ENCODE measurements at places on chromosomes 12 and 14.

GRCh38 chr14:91330856-91331255 lies 86.4 kb upstream of the GPR68 start:
- no peak for DNase-seq

DNA sequence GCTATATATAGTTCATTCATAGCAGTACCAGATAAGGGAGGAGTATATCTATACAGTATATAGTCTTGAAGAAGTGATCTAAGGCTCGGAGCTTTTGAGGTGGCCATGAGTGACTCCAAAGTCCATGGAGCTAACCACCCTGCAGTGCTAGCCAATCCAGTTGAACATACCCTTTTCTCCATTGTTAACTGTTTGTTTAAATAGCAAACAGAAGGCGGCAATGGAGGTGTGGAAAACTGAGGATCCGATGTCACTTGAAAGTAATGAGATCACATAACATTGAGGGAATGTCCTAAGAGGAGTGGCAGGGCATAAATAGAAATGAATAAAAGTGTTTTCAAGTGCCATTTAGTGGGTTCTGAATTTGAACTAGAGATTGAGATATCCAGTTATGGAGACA lies 12.4 kb upstream of the SNAPC1 start:
- no peak for DNase-seq

- no peak for DNase-seq
Measured at GRCh38 chr14:64496764-64497163, 6.9 kb downstream of the ZBTB25 start.

DNA sequence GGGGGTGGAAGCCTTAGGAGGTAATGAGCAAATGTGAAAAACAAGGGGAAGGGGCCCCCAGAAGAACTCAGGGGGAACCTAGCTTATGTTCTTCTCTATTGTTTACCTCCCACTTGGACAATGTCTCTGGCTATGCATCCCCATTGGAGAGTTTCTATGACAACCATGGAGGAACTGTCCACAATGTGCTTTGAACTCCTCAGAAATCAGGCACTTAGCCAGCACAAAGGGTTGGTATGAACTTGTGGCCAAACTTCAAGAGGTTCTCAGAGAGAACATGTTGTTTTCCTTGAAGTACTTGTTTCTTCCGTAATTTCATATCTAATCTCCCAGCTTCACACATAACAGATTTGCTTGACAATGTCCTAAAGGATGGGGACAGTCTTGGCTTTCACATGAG lies 202.8 kb upstream of the PELI2 start:
- no peak for DNase-seq

DNA sequence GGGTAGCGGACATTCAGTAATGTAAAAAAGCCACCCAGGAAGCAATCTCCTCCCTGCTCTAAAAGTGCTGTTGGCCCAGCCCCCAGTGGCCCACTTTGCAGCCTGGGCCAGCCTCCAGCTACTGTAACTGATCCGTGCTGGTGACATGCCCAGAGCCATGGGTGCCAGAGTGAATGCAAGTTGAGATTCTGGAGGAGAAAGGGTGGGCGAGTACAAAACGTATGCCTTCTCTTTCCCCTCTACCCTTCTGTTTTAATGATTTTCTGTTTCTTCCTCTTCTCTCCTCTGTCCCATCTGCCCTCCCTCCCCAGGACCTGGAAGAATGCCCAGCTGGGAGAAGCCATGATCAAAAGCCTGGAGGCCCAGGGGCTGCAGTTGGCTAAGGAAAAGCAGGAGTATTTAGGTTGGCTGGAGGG lies 16.9 kb downstream of the PLEKHD1 start:
- DNase-seq: no peak

DNA sequence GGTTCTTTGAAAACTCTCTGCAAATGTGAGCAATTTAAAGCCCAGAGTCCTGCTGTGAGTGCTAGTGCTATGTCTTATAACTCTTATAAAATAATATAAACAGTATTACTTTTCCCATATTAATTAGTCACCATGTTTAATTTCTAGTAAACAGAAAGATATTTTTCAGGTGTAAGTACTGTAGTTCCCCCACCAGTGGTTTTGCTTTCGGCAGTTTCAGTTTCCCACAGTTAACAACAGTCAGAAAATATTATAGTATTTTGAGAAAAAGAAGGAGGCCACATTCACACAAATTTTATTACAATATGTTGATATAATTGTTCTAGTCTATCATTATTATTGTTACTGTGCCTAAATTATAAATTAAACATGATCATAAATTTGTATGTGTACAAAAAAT lies 800.5 kb downstream of the LRFN5 start:
- no peak for DNase-seq

DNA sequence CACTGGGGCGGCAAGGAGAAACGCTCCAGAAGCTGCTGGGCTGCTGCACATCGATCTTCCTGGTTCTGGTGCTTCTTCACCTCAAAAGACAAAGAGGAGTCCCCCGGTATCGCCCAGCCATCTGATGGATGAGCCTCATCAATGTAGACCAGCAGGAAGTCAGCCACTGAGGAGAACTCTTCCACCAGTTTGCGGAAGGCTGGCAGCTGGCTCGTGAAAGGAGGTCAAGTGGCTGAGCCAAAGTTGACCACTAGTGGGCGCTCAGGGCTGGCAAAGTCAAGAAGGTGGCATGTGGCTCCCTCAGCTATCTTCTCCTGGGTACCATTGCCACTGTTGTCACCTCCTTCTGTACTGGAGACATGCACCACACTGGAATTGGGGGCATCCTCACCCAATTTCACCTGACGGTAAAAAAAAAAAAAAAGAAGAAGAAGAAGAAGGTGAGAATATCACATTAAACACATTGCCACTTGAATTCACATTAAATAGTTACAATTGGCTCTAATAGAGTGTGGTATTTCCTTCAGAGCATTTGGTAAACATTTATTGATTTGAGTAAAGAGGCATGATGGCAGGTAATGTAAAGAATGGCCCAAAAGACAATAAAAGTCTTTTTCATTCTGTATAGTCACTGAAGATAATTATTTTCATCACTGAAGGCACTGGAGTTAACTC lies 8.3 kb downstream of the DIO2 start:
- DNase-seq: no peak

DNA sequence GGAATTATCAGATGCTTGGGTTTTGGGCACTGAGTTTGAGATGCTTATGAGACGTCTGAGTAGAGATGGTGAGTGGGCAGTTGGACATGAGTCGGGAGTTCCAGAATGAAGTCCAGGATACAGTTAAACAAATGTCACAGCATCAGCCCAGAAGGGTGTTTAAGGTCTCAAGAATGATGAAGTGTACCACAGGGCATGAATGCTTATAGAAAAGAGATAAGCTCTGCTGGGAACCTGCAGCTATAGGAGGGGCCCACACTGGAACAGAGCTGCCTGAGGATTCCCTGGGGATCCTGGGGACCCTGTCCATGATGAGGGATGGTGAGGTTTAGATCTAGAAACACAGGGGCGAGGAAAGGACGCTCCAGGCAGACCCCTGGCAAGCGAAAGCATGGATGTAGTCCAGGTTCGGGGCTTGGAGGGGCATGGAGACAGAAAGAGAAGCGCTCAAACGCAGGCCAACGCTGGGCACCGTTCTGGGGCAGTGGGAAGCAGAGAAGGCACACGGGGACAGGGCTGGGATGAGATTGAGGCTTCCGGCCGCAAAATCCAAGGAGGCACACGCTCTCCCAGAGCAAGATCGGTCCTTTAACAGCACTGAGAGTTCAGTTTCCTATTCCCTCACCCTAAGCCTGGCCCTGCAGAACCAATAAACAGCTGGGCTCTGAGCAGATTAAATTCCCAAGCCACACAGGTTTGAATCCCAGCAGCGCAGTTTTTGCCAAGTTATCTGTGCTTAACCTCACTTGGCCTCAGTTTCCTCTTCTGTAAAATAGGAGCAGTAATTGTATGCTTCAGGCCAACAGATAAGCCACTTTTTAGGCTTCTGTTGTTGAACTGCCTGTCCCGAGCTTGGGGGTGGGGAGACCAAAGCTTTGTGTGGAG lies 52.9 kb downstream of the EID3 start:
- DNase-seq: no peak

GRCh38 chr12:38708466-38708865 lies 196.9 kb downstream of the CPNE8 start:
- DNase-seq: no peak

- DNase-seq: no peak
Measured at GRCh38 chr12:113108308-113108707, 27.3 kb downstream of the RASAL1 start.

DNA sequence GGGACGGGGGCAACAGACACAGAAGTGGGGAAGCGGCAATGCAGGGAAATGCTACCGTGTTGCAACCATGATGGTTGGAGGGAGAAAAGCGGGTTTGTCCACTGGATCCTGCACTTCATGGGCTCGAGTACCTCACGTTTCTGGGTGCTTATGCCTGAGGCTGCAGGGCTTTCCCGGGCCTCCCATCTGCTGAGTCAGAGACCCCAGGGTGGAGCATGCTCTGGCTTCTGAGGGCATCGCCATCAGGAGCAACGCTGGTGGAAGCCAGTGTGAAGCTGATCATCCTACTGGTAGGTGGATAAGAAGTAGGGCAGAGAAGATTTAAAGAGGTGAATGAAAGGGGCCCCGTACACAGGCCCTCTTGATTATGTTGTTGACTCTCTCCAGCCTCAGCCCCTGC lies 5.0 kb upstream of the ADGRD1 start:
- DNase-seq: no peak

GRCh38 chr14:88681755-88682494 lies 110.8 kb downstream of the EML5 start:
- no peak for DNase-seq

GRCh38 chr12:98296462-98297079 lies 218.8 kb upstream of the TMPO start:
- no peak for DNase-seq

GRCh38 chr12:108187831-108188230 lies 58.7 kb downstream of the WSCD2 start:
- DNase-seq: no peak

GRCh38 chr12:19908830-19909229 lies 459.5 kb upstream of the PDE3A start:
- DNase-seq: no peak

- no peak for DNase-seq
Measured at GRCh38 chr12:3173912-3174311, 96.7 kb downstream of the TSPAN9 start.

- no peak for DNase-seq
Measured at GRCh38 chr12:118368821-118369220, 3.9 kb downstream of the TAOK3 start.

- no peak for DNase-seq
Measured at GRCh38 chr12:32661706-32662105, 17.4 kb upstream of the DNM1L start.

DNA sequence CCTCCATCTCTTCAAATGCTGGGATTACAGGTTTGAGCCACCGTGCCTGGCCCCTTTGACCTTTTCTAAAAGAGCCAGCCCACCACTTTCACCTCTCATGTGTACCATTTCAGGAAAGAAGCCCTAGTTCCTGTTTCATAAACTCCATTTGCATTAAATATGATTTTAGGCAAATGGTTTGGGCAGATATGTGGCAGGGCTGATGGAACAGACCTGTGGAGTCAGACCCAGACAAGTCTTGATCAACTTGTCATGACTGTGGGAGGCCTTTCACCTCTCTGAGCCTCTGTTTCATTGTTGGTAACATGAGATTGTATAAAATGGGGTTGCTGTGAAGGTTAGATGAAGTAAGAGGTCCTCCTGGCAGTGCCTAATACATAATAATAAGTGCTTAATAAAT lies 5.2 kb upstream of the MAP3K9 start:
- no peak for DNase-seq

- no peak for DNase-seq
Measured at GRCh38 chr12:116313194-116313927, 35.9 kb upstream of the MED13L start.

- DNase-seq: no peak
Measured at GRCh38 chr12:93832131-93832530, 155.0 kb downstream of the CRADD start.

GRCh38 chr12:64739778-64740177 lies 19.4 kb downstream of the GNS start:
- no peak for DNase-seq

GRCh38 chr12:87015352-87015751 lies 759.2 kb upstream of the MGAT4C start:
- no peak for DNase-seq

- DNase-seq: no peak
Measured at GRCh38 chr14:77306416-77306815, 14.3 kb downstream of the POMT2 start.

DNA sequence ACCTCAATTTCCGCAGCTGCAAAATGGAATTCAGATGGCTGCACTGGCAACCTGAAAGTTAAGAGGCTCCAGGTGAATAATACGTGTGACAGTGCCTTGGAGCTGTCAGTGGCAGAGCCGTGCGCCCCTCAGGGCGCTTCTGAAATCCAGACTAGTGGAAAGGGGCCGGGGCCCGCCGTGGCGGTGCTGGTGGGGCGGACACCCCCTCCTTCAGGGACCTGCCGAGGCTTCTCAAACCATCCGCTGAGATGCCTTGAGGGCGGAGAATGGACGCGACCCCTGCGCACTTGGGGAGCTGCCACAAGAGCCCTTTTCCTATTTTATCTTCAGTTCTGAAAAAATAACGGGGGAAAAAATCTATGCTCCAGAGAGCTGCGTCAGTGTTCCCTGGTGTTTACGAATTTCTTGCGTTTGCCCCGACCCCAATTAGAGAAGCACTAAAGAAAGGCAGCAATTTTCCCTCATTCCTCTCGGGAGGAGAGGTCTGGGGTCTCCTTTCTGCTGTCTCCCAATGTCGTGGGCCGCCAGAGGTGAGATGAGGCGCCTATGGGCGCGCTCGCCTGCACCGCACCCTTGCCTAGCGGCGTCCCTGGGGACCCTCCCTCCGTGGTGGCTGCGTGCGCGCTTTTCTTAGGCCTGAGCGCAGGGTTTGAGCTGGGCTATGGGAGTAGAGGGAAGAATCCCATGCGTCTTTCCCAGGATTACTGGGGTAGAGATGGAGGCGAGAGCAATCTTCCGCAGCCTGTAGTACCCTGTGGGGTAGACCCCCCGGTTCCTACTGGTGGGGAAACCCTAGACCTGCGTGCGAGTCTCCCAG lies 2.2 kb downstream of the NOS1 start:
- DNase-seq: no peak

DNA sequence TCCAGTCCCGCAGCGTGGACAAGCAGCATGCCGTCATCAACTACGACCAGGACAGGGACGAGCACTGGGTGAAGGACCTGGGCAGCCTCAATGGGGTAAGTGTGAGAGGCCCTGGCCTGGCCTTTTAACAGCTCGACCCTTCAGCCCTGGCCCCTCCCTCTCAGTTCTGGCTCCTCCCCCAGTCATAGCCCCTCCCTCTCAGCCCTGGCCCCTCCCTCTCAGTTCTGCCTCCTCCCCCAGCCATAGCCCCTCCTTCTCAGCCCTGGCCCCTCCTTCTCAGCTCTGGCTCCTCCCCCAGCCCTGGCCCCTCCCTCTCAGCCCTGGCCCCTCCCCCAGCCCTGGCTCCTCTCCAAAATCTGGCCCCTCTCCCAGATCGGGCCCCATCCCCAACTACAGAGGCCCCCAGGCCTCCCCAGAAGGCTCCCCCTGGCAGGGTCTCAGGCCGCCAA lies 11.2 kb downstream of the CEP170B start:
- DNase-seq: no peak

DNA sequence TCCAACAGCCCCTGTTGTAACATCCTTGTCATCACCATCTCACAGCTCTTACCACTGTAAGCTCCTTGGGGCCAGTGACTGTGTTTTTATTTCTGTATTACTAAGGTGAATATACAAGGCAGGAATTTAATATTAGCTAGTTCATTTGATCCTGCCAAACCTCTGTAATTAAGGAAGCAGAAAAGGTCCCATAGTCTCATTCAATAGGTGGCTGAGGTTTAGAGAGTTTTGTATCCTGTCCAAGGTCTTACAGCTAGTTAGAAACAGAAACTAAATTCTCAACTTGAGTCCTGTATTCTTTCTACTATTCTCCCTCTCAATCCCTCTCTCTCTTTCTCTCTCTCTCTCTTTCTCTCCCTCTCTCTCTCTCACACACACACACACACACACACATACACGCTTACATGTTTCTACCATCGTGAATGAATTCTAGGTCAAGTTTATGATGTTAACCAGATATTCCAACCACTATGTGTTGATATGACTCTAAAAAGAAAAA lies 543 bp upstream of the GLIPR1 start:
- DNase-seq: no peak
